CD4-positive, alpha-beta T cell treated with Interleukin-12 subunit alpha and Interleukin-12 subunit beta, for 1 hour (primary cell): ENCODE measurements at places on chromosomes 16 and 17.

GRCh38 chr17:3004150-3004801 is 59.1 kb downstream of the OR1D5 start:
- peak; percentile 55 for DNase-seq

GRCh38 chr16:11560701-11561453 is 25.8 kb downstream of the LITAF start:
- DNase-seq, result peak; percentile 85

- peak; percentile 77 for DNase-seq
Measured at GRCh38 chr17:65560628-65561451, 608 bp downstream of the AXIN2 start.

DNA sequence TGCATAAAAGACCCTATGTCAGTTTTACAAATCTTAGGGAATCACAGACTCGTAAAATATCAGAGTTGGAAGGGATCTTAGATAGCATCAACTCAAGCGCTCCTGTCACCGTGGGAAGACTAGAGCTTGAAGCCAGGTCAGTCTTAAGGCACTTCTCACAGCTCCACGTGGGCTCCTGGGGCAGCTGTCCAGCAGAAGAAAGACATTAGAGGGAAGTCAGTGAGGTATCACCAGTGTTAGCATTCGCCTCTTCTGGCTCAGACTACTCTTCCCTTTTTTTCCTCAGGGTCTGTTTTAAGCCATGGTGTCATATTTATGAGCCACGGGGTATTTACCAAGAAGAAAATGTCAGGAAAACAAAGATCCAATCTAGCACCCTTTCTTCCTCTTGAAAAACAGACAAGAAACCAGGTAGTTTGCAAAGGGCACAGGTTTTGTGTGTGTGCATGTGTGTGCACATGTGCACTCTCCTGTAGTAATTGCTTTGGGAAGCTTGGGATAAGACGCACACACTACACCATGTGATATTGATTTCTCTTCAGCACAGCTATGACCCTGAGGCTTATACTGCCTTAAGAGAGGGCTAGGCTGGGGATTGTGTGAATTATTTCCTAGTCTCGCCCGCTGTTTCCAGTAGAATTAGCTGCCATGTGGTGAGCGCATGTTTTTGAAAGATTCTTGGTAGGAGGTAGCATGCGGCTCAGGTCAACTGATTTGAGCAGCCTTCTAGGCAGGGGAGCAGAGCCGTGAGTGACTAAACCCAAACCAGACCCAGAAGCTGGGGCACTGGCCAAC is 61.0 kb upstream of the ELAC2 start:
- DNase-seq, result no peak

DNA sequence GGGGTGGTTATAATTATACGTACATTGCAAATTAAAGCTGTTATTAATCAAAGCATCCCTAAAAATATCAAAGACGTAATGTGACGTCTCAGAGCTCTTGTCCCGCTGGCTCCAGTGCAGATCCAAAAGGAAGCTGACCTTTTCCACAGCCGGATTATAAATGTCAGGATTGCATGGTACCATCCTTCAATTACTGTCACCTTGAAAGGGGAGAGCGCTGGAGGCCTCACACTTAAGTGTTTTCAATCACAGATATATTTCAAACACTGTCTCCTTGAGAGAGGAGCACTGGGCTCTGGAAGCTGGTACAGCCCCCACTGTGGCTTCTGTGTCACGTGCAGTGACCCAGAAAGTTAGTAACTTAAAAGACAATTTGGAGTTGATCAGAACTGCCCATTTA is 94.2 kb downstream of the AIPL1 start:
- no peak for DNase-seq

DNA sequence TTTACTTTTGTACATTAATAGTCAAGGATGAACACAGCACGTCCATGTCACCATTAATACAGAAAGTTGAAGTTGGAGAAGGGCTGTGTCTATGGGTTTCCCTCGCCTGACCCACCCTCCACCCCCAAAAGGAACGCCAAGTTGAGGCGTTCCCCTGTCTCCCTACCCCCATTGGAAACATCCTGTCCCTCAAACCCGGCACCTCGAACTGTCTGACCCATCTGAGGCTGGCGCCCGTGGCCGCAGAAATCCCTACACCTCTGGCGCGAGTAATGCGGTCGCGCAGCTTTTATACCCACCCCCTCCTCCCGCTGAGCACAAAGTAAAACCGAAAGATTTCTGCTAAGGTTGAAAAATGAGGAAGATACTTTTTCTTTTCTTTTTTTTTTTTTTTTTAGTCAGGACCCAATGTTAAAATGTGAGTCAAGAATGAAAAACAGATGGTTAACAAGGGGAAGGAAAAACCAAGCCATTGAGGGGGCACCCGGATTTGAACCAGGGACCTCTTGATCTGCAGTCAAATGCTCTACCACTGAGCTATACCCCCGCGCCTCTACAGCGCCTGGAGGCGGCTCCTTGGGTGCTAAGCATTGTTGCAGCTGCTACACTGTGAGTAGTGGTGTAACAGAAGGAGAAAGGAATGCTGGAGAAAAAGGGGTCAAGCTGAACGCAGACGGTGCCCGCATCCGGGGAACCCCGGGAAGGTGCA is 887 bp upstream of the LASP1 start:
- DNase-seq, result peak; percentile 90

DNA sequence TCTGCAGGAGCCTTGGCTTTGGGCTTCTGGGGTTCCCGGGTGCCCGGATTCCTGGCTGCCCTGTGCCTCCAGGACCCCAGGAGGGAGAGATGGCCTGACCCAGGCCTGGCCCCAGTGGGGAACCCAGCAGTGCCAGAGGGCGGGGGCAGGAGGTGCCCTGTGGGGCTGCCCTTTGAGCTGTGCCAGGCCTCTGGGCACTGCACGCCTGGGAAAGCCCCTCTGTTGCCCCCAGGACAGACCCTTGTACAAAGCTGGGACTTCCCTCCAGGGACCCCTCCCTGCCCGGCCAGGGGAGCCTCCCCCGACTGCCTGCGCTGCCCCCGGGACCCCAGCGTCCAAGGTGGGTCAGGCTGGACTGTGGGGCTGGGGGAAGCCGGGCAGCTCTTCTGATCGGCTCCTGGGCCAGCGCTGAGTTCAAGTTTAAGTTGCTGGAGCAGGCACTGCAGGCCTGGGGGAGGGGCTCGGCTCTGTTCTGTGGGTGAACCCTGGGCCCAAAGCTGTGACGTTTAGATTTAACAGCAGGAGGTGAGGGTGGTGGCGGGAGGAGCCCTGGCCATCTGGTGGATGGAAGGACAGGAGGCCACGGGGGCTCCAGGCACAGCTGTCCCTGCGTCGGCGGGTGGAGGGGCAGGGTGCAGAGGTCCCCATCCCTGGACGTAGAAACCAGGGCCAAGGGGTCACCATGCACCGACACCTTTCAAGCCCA is 27.6 kb upstream of the C1QTNF8 start:
- no peak for DNase-seq

DNA sequence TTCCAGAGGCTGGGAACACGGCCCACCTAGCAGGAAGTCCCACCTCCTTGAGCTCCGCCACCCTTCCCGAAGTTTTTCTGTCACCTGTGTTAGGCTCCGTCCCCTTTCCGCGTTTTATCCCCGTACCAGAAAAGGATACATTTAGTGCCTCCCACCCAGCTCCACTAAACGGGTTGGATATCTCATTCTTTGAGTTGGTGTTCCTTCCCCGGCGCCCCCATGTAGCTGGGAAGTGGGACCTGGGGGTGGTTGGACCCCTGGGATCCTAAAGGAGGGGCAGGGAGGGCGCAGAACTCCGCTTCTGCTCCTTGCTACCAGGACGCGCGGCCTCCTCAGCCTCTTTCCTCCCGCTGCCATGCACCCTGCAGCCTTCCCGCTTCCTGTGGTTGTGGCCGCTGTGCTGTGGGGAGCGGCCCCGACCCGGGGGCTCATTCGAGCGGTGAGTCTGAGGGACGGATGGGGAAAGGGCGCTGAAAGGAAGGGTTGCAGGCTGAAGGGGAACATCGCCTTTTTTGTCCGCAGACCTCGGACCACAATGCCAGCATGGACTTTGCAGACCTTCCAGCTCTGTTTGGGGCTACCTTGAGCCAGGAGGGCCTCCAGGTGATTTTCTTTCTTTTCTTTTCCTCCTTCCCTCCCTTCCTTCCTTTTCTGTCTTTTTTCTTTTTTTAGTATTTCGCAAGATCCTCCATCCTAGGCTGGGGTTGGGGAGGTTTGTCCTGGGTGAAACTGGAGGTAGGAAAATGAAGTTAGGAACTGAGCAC is 669 bp downstream of the RNF167 start:
- DNase-seq, result peak; percentile 39

GRCh38 chr17:75116737-75117136 is 7.0 kb downstream of the ARMC7 start:
- DNase-seq, result no peak

DNA sequence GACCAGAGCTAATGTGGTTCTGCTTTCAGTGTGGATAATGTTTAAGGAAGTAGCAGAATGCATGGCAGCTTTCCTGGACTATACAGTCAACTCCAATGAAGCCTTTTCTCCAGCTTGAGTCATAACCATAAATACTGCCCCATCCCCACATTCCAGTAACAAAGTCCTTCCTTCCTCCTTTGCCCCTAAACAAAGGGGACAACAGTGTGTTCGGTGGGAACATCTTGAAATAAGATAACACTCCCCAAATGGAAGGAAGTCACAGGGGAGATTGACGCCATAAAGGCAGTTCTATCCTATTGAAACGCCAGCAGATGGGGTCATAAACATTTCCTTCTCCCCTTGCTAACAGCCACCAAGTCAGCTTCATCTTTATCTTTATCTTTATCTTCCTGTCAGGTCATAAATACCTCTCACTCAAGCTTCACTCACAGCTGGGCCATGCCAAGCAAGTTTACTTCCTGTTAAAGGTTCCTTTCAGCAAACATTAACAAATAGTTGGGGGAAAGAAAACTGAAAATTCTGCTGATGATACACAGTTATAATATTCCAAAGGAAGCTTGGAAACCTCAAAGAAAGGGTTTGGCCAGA is 136.7 kb downstream of the SNX11 start:
- no peak for DNase-seq

DNA sequence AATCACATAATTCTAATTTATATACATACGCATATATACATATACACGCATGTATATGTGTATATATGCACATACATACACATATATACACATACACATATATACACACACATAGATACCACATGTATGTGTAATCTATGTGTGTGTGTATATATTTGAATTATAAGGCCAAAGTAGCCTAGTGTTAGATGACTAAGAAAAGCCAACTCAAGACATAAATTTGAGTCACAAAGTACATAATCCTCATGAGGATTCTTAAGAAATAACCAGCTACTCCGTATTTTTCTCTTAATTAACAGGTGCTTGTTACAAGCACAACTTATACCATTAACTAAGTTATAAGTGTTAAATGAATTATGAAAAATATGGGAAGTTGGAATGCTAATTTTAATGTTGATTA is 84.9 kb downstream of the CACNG1 start:
- DNase-seq, result no peak

GRCh38 chr16:55154956-55155355 is 169.0 kb upstream of the IRX6 start:
- DNase-seq, result no peak

DNA sequence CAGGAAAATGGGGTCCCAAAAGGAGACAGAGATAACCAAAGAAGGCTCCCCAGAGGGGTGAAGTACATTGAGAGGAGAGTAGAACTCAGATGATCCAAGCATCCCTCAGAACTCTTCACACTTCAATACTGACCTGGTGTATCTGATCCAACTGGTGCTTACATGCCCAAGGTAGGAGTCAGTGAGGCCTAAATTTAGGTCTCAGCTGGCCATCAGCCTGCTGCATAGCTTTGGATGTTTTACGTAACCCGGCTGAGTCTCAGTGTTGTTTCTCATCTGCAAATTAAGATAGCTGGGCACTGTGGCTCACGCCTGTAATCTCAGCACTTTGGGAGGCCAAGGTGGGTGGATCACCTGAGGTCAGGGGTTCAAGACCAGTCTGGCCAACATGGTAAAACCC is 11.6 kb upstream of the GOSR2 start:
- no peak for DNase-seq

GRCh38 chr16:23729503-23730424 is 16.7 kb upstream of the ERN2 start:
- no peak for DNase-seq

GRCh38 chr17:32341141-32341856 is 674 bp downstream of the C17orf75 start:
- DNase-seq, result peak; percentile 73

DNA sequence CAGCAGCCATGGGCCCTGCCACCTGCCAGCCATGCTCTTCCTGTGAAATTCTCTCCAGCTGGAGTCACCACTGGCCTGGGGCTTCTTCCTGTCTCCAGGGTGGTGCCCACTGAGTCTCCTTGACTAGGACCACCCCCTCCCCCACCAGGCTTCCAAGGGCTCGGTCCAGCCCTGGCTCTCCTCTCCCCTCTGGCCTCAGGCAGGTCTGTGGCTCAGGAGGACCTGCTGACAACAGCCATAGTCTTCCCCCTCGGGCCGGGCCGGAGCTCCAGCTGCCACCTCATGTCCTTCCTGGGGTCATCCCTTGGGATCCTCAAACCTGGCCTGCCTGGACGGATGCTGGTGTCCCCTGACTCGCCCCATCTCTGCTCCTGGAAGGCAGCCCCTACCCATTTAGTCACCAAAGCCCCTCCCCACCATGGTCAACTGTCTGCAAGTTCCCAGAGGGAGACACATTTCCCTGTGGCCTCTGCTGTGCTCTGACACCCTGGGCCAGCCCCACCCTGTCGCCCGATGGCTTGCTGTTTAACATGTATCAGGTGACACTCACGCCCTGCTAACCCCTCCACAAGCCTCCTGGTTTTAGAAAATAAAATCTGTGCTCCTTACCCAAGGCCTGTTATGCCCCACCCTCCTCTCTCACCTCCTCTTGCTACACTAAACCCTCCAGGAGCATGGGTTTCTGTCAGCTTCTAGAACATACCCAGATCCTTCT is 186.2 kb downstream of the RBFOX3 start:
- DNase-seq, result no peak

DNA sequence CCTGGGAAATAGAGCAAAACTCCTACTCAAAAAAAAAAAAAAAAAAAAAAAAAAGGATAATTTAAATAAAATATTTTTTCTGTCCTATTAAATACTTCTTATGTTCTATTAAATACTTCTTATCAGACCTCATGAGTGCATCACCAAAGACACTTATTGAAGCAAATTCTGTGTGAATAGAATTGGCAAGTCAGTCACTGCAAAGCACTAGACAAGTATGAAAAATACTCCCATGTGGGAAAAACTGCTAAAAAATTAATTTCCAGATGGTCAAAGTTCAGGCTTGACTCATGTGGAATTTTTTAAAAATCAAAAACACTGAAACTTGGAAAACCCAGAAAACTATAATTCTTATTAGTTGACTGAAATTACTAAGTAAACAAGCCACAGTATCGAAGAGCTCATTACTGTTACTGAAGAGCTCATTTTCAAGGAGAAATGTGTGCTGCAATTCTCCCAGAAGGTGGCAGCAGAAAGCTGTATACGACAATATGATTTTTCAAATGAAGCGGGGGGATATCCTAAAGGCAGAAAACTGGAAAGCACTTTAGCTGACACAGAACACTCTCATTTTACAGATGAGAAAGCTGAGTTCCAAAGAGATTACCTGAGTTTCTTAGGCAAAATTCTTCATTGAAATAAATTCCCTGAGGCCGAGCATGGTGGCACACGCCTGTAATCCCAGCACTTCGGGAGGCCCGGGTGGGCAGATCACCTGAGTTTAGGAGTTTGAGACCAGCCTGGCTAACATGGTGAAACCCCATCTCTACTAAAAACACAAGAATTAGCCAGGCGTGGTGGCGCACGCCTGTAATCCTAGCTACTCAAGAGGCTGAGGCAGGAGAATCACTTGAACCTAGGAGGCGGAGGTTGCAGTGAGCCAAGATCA is 15.9 kb upstream of the FBXO47 start:
- DNase-seq, result peak; percentile 74

- DNase-seq, result peak; percentile 18
Measured at GRCh38 chr17:29252101-29252791, 5.6 kb downstream of the CRYBA1 start.
